CD4-positive, alpha-beta T cell treated with Interleukin-21 for 1 hour (primary cell): ENCODE measurements at places on chromosomes 3 and 15.

- no peak for DNase-seq
These were observed 241.3 kb upstream of the ONECUT1 start for GRCh38 chr15:53031469-53031868.

GRCh38 chr3:157240408-157240807 is 80.5 kb upstream of the CCNL1 start:
- no peak for DNase-seq

GRCh38 chr15:62818691-62819090 is 223.9 kb upstream of the TPM1 start:
- no peak for DNase-seq

- DNase-seq, result no peak
These were observed 3.7 kb downstream of the IFT80 start for GRCh38 chr3:160395297-160395696.

DNA sequence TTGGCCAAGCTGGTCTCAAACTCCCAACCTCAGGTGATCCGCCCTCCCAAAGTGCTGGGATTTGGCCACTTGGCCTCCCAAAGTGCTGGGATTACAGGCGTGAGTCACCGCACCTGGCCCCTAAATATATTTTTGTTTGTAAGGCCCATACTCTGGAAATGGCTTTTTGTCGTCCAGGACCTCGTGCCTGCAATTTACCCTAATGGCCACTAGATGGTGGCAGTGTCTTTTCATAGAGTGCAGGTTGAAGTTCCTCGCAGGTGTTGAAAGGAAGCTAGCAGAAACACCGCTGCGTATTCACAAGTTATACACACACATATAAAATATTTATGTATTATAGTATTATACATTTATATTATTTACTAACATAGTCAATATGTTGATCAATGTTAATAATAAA is 97.2 kb downstream of the LRTM1 start:
- DNase-seq, result no peak
